Activated CD4-positive, alpha-beta T cell treated with anti-CD3 and anti-CD28 coated beads, Interleukin-2, Interleukin-6, amounts not matched to agents 100 ng/mL and 50 ng/mL, durations not matched to agents 16 hours and 8 hours (primary cell): ENCODE measurements at places on chromosomes 16 and 17.

- peak; percentile 27 for DNase-seq
Measured at GRCh38 chr17:79840269-79840988, 1.2 kb upstream of the CBX4 start.

DNA sequence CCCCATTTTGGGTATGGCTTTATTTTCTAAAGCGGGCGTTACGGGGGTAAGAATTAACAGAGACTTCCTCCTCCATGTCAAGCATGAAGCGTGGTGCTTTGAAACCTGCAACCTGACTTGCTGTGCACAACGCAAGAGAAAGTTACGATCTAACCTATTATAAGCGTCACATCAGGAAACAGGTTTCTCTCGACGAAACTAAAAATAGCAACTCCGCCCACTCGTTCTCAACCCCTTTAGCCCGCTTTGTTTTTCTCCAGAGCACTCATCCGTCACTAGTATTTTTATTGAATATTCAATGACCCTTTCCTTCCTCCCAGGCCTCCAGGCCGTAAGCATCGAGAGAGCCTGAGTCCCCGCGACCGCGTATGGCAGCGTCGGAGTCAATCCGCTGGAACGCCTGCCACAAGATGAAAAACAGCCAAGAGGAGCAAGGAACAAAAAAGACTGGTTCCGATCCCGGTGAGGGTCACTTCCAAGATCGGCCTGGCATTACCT is 555 bp downstream of the NUP88 start:
- DNase-seq, result peak; percentile 80

- DNase-seq, result no peak
Measured at GRCh38 chr16:81514041-81514559, 69.5 kb downstream of the CMIP start.

- no peak for DNase-seq
Measured at GRCh38 chr17:1264196-1264595, 6.0 kb upstream of the BHLHA9 start.

DNA sequence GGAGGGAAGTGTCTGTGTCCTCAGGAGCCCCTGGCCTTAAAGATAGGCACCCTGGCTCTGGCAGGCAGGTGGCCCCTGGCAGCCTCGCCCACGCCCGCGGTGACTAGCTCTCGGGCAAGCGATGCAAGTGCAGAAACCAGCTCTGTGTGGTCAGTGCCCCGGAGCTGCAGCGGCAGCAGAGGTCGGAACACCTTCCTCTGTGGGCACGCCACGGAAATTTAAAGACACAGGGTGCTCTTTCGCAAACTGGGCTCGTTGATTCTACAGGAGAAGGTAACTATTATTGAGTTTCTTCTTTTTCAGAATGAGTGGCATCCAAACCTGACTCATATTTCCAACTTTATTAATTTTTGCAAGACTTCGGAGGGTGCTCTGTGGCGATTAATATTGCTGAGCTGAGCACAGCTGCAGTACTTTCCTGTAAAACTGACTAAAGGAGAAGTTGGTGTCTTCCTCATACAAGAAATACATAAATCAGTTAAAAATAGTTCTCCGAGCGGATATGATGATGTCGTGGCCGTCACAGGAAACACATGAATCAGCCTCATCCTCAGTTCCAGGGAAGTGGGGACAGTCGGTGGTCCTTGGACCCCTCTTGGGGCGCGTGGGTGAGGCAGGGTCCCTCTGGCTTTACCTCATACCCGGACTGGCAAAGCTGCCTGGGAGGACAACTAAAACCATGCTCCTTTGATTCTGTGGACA is 120.2 kb downstream of the METRNL start:
- peak; percentile 87 for DNase-seq

DNA sequence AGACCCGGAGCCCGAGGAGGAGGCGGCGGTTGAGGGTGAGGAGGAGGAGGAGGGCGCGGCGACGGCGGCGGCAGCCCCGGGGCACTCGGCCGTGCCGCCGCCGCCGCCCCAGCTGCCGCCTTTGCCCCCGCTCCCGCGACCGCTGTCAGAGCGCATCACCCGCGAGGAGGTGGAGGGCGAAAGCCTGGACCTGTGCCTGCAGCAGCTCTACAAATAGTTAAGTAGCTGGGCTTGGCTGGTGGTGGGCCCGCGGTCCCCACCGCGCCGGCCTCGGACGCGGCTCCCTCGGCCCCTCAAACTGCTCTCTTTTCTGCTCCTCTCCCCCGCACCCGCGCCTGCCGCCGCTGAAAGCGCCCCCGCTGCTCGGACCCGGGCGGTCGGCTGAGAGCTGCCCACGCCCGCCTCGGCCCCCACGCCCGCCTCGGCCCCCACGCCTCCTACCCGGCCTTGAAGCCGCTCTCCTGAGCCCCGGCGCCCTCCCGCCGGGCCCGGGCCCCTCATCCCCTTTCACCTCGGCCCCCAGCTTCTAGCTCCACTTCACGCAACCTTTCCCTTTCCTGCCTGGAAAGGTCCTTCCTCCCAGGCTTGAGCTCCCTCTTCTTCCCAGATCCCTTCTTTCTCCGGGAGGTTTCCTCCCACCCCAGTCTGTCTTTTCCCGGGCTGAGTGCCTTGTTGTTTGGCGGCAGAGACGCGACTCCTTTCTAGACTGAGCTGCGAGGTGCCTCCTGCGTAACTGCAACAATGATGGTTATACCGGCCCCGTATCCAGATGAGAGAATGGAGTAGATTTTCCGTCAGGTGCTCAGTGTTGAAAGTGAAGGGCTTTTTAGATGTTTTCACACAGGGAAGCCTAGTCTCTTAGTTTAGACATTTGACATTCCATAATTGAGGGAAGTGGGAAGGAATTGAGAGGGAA is 850 bp downstream of the PPM1E start:
- peak; percentile 13 for DNase-seq

GRCh38 chr17:59436900-59437299 is 105.4 kb downstream of the YPEL2 start:
- no peak for DNase-seq

GRCh38 chr16:19472482-19472881 is 49.4 kb downstream of the GDE1 start:
- DNase-seq, result no peak

- no peak for DNase-seq
Measured at GRCh38 chr17:28577466-28577824, 750 bp upstream of the ALDOC start.

DNA sequence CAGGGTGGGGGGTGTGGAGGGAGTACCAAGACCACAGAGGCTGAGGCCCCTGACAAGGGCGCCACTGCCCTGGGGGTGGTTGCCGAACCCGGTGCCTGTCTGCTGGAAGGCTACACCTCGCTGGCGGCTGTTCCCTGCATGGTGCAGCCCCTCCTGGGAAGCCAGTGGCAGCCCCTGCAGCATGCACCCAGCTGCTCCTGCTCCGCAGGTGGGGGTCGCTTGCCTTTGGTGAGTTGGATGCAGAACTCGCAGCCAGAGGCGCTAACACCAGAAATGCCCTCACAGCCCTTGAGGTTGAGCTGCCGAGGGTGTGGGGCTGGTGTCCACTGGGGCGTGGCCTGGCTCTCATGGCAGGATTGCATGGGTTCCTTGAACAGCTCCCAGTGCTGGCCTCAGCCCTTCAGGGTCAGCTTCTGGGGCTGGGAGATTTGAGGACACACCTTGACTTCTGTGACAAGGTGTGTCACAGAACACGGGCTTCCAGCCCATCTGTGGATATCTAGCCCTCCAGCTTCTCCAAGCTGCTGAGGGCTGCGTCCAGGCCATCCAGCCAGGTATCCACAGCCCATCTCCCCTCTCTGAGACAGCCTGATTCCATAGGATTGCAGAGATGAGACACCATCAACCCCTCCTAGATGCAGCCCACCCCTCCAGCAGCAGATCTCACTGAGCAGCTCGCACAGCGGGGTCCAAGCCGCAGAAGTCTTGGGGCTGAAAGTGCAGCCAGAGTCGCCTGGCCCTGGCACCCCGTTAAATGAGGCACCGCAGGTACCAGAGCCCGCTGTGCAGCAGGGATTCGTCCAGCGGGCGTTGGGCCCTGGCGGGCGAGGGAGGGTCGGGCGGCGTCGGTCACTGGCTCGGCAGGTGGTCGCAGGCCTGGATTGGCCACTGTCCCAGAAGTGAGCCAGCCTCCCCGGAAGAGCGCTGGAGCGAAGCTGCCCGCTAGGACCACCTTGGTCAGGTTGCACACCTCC is 586.3 kb downstream of the KCNJ18 start:
- DNase-seq, result no peak

- no peak for DNase-seq
Measured at GRCh38 chr16:64648282-64648681, 473.6 kb downstream of the CDH11 start.

GRCh38 chr17:1298606-1299005 is 19.1 kb downstream of the TRARG1 start:
- peak; percentile 10 for DNase-seq

GRCh38 chr17:19002805-19003542 is 1.6 kb downstream of the FAM83G start:
- no peak for DNase-seq

DNA sequence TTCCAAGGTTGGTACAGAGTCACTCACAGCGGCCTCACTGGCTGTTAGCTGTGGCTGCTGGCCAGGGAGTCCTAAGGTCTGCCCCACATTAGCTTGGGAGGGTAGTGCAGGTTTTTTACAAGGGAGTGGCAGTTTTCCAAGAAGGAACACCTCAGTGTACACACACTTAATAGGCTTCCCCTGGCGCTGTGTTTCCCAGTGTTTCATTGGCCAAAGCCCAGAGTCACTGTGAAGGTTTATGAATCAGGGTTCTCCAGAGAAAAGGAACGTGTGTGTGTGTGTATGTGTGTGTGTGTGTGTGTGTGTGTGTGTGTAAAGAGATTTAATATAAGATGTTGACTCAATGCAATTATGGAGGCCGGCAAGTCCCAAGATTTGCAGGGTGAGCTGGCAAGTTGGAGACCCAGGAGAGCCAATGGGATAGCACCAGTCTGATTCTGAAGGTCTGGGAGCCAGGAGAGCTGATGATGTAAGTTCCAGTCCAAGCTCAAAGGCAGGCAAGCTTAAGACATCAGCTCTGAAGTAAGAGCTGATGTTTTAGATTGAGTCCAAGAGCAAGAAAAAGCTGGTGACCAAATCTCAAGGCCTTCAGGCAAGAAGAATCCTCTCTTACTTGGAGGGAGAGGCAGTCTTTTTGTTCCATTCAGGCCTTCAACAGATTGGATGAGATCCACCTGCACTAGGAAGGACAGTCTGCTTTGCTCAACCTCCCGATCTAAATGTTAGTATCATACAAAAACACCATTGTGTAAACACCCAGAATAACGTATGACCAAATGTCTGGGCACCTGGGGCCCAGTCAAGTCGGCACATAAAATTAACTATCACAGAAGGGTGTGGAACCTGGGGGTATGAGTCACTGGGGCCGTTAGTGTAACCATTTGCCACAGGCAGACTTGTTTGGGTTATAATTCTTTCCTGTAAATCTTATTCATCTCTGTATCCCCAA is 206.8 kb downstream of the PRKCA start:
- peak; percentile 86 for DNase-seq

DNA sequence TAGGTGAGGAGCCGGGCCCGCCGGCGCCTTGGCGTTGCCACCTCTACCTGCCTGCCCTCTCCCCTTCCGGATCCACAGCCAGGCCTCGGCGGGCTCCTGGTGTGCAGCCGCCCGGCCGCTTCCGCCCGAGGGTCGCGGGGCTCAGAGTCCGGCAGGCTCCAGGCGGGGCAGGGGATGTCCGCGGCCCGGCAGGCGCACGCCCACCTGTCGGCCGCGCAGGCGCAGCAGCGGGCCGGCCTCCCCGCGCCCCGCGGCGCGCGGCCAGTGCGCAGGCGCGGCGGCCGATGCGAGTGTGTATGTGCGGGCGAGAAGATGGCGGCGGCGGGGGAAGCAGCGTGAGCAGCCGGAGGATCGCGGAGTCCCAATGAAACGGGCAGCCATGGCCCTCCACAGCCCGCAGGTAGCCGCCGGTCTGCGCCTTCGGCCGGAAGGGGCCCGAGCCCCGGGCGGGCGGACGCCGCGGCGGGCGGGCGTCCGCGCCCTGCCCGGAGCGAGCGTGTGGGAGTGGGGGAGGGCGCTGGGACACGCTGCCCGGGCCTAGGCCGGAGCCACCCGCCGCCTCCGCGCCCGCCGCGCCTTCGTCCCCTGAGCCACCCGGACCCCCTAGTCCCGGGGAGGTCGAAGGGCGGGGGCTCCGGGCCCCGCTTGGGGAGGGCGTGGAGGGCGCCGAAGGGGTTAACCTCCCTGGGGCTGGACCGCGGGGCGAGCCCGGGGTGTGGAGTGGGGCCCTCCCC is at the start of gene USP10:
Gene USP10 (plus strand): TSS at position 289 of the 734 bp plus-strand sequence. CDS start 91 bp downstream, at position 380.
- DNase-seq, result peak; percentile 89
